ENCODE measurements at places on chromosomes 12 and 14.

GRCh38 chr14:95290871-95291431, 28.8 kb downstream of the CLMN start:
- DNase-seq, result no peak

DNA sequence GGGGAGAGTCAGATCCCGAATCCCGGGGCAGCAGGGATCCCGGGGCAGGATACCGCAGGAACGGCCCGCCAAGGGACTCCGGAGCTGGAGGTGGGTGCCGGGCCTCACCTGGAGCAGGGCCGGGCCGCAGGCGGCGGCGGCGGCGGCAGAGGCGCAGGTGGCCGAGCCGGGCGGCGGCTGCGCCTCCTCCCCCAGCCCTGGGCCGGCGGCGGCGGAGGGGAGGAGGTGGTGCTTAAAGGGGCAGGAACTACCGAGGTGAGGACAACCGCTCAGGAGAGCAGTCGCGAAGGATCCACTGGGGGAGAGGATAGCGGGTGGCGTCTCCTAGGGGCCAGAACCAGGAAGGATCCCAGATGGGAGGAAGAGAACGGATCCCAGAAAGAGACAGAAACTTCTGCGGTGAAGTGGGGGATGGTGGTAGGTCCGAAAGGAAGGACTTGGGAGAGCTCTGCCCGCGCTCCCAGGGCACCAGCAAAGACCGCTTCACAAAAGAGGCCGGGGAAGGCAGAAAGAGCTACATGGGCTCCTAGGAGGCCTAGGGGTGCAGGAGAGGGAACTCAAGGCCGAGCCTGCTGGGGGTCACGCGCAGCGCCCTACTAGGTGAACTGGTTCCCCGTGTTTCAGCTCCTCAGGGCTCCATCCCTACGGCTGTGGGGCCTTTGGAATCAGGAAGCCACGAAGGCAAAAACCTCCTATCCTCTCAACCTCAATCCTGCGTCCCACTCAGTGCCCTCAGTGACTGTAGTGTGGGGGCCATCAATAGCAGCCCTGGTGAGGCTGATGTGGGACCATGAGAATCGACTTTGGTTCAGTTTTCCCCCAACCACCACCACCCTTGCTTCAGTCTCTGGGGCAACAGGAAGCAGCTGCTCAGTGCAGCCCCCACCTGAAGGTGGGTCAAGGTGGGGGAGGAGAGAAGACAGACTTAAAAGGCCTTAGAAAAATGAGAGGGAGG, 5.0 kb upstream of the BAZ2A start:
- peak; percentile 89 for DNase-seq

- no peak for DNase-seq
Observed at GRCh38 chr12:69239922-69240630, 707 bp downstream of the CPSF6 start.

DNA sequence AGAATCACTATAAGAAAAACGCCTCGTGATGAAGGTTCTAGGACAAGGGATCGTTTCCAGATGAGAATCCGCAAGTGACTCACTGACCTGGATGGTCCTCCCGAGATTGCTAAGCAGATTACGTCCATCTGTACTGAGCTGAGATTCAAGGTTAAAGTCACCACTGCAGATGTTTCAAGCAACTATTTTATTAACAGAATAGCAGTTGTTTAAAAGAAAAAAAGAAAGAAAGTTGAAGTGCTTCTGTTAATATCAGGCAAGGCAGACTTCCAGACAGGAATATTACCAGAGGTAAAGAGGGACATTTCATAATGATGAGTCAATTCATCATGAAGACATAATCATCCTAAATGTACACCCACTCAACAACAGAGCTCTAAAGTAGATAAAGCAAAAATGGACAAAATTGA, 17.9 kb downstream of the PXN start:
- DNase-seq, result no peak

DNA sequence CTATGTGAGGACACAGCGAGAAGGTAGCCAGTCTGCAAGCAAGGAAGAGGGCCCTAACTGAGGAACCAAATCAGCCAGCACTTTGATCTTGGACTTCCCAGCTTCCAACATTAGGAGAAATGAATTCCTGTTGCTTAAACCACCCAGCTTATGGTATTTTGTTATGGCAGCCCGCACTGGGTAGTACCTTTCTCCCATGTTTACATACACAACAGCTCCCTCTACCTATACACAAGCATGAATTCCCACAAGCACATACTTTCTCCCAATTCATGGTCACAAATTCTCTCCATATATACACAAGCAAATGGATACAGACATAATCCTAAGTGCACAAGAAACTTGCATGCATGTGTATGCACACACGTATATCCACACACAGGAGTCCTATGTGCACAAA, 7.4 kb downstream of the ITGB7 start:
- no peak for DNase-seq

- DNase-seq, result peak; percentile 35
Observed at GRCh38 chr12:78457938-78458337, 406.6 kb upstream of the SYT1 start.

DNA sequence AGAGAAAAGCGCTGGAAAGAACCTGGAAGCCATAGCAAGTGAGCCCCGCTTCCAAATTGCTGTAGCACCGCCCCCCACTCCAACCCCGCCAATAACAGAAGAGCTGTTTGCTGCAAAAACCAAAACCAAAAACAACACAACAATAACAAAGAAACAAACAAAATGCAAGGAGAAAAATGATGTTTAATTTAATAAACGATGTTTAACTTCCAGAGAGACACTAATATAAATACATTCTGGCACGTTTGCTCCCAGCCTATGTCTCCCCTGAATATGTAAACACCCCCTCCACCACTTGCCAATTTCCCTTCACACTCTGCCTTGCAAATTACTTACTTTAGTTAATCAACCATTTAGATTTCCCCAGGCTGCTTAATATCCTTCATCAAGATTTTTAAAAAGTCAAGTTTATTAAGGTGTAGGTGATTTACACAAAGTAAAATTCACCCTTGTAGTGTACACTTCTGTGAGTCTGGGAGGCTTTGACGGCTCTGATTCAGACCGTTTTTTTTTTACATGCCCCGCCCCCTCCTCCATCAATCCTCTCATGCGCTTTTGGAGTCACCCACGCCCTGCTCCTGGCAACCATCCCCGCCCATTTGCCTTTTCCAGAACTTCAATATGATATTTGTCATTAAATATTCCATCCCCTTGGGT, 482 bp upstream of the IFI27L2 start:
- no peak for DNase-seq

DNA sequence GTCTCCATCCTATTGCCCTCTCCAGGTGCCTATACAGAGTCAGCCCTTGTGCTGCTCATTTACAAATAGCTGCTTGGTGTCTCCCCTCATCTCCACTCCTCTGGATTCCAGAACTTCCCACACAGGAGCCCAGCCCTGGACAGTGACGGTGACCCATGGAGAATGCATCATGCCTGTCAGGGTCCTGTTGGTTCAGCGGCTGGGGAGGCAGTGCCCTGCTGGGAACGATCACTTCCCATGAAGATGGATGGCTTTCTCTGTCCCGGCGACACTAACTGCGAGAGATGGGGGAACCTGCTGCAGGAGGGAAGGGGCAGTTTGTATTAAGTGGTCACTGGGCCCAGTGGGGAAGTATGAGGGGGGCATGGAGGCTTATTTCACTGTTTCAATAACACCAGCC, 395.0 kb upstream of the TBX3 start:
- DNase-seq, result no peak

GRCh38 chr14:49991491-49991890, 98.6 kb downstream of the ARF6 start:
- no peak for DNase-seq

GRCh38 chr12:113449839-113450238, 21.8 kb downstream of the LHX5 start:
- no peak for DNase-seq

GRCh38 chr12:2460051-2460670, 334.6 kb upstream of the FKBP4 start:
- DNase-seq, result peak; percentile 47

GRCh38 chr12:114750917-114751316, 66.9 kb upstream of the TBX3 start:
- DNase-seq, result no peak

DNA sequence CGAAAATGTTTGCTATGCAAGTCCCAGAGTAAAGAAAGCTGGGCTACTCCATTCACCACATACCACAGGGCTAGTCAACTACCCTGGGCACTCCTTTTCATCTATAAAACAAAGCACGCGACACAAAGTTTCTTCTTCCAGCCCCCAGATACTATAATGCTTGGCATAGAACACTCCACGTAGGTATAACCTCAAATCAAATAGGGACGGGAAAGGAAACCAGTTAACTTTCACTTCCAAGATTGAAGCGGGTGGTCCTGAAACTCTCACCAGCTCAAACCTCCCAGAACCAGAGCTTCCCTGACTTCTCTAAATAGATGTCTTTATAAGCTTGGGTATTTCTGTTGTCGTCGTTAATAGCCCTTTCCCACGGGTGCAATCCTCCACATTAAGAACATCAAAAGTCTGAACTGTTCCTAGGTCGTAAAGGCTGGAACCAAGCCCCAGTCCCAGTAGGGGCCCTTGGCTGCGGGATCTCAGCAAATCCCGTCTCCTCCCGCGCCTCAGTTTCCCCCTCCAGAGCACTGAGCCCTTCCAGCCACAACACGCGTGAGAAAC, 647 bp downstream of the LGMN start:
- DNase-seq, result no peak

GRCh38 chr12:72510772-72511171, 238.6 kb downstream of the TRHDE start:
- no peak for DNase-seq

- peak; percentile 56 for DNase-seq
Observed at GRCh38 chr14:34465069-34465859, 3.2 kb upstream of the SPTSSA start.

DNA sequence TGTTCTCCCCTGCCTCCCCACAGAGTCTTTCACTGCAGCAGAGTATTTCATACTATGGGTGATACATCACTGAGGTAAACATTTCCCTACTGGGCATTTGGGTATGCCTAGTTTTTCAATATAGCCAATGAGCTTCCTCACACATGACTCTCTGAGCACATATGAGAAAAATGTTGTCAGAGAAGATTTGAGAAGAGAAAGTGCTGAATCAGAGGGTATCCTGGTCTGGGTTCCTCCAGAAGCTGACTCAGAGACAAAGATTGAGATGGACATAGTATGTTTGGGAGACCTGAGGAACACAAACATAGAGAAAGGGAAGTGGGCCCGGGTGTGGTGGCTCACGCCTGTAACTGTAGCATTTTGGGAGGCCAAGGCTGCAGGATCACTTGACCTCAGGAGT, 12.6 kb downstream of the SLC8B1 start:
- DNase-seq, result no peak

- DNase-seq, result no peak
Observed at GRCh38 chr12:18254081-18254480, 7.2 kb upstream of the PIK3C2G start.

- DNase-seq, result no peak
Observed at GRCh38 chr12:66103016-66103913, 27.3 kb downstream of the LLPH start.

DNA sequence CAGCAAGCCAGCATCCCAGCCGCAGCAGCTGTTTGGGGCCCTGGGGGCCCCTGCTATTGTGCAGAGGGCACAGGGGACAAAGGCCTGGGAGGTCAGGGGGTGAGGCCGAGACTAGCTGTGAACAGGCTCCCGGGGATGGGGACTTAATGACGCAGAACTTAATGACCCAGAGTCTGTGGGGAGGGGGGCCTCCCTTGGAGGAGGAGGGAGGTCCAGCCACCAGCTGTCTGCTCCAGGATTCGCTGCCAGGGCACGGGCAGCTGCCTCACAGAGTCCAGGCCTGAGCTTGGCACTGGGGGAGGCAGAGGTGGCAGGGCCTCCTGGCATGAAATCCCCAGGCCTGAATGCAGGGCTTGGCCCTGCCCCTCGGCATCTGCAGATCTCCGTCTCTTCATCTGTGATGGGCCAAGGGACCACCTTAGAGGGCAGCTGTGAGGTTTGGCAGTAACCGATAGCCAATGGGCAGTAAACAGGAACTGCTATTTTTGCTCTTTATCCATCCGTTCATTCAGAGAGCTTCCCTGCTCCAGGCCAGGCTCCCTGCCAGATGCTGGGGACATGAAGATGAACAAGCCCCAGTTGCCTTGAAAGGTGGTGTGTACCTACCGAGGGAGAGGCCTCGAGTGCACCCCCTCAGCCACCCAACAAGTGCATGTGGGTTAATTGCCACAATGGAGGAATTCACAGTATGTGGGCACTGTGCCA, 6.7 kb downstream of the FAM222A start:
- DNase-seq, result no peak

- no peak for DNase-seq
Observed at GRCh38 chr14:52259434-52259833, 8.1 kb upstream of the PTGDR start.

GRCh38 chr12:50234347-50234746, 49.0 kb downstream of the LIMA1 start:
- no peak for DNase-seq

DNA sequence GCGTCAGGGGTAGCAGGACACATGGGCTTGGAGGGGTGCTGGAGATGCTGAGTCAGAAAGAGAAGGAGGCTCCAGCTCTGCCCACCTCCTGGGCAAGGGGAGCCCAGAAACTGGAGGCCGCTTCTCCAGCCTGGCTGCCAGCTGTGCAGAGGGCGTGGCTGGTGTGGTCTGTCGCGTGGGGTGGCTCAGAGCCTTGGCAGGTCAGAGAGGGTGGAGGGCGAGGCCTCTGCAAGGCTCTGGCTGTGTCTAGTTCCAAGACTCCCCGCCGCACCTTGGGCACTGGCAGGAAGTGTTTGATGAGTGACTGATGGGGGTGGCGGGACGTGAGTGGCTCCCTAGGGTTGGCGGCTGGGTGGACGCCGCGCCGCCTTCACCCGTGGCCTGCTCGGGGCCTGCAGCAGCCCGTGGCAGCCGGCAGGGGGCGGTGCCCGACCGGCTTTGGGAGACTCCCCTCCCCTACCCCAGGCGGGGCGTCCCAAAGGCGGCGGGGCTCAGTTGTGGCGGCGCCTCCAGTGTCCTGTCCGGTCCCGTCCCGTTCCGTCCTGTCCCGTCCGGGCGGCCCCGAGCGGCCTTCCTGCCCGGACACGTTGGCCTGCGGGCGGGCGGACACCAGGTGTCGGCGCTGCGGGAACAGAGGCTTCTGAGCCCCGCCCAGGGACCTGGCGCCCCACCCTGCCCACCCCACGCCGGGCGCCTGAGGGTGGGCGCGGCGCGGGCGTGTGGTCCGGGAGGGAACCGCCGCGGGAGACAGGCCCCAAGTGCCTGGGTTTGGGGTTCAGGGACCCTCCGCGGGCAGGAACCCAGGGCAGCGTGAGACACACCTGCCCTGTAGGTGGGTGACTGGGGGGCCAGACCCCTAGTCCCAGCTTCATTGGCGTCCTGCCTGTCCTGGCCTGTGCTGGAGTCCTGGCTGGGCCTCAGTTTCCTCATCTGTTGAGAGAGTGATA, 39.7 kb downstream of the KRT80 start:
- DNase-seq, result peak; percentile 72

DNA sequence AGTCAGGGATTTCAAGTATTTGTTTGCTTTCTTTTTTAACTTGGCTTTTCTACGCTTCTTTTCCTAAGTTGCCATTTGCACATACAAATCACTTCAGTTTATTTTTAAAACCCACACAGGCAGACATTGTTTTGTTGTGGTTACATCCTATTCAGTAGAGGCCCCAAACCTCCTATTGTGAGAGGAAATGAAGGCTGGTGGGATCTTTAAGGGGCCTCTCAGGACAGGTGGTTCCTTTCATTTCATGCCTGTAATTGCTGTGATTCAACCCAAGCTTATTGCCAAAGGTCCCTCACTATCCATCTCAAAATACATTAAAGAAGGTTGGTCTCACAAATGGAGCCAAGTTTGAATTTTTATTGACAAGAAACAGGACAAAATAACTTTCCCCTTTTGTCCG, 257.1 kb downstream of the ADAMTS20 start:
- no peak for DNase-seq

- peak; percentile 82 for DNase-seq
Observed at GRCh38 chr12:47021298-47021697, 58.1 kb upstream of the PCED1B start.

- DNase-seq, result peak; percentile 66
Observed at GRCh38 chr14:44453433-44454171, 53.5 kb downstream of the FSCB start.

All from H4 (cell line).